ENCODE measurements at places on chromosomes 16 and 17.
A peak's percentile ranks its signal among the peaks of the same experiment; 100 is the strongest.

- H3K27ac ChIP-seq: no peak overlapping the region
- no peak for DNase-seq
- H3K36me3 ChIP-seq: no peaks in the 10 kb centered on the region
- H3K4me1 ChIP-seq: no peaks in the 10 kb centered on the region
- no peak overlapping the region for H3K4me3 ChIP-seq
- no peaks in the 10 kb centered on the region for H3K27me3 ChIP-seq
Measured at GRCh38 chr17:71803656-71804284, 317.1 kb upstream of the SOX9 start.

DNA sequence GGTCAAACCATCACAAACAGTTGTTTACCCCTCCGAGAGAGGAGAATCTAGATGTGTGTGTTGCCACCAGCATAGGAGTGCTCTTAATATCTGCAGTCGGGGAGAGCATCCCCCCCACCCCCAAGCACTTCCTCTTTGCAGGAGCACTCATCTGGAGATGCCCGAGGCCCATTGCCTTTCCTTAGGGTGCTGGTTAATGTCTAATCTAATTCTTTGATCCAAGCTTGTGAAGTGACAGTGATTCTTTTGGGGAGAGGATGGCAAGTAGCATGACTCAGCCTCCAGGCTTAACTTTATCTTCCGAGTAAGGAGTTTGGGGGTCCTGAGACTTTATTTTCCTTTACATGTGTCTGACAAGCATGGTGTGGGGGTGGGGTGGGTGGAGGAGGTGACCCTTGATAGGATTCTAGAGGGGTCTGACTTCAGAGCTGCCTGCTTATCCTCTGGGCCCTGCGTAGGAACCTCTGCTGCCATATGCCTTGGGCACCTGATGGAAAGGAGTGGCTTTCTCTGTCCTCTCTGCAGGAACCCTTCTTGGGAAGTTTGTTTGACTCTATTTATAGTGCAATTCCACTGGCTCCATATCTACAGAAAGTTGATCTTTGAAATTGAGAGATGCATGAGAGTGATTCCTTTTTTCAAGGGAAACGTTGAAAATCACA, 207.1 kb downstream of the SPECC1 start:
- H3K36me3 ChIP-seq: no peaks in the 10 kb centered on the region
- no peaks in the 10 kb centered on the region for H3K27me3 ChIP-seq
- no peak overlapping the region for H3K4me3 ChIP-seq
- H3K4me1 ChIP-seq: peaks cover 10% of the 10 kb centered on the region

DNA sequence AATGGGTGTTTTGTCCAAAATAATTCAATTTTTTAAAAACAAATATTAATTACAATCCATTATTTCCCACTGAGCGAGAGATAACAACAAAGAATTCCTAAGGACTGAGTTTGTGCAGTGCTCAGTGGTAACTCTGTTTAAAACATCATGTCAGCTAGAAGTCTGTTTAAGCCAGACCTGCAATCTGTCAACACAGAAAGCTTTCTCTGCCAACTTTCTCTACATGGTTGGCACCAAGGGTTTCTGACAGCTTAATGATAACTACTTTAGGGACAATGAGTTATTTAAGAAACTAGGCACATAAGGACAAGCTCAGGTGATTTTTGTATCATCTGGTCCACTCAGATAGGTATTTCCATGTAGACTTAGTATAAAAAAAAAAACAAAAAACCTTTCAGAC, 81.8 kb downstream of the WDR59 start:
- H3K27ac ChIP-seq: no peak overlapping the region
- H3K4me1 ChIP-seq: no peaks in the 10 kb centered on the region
- H3K27me3 ChIP-seq: no peaks in the 10 kb centered on the region
- H3K36me3 ChIP-seq: peaks cover 5% of the 10 kb centered on the region
- DNase-seq: no peak
- no peak overlapping the region for H3K4me3 ChIP-seq

- H3K27me3 ChIP-seq: no peaks in the 10 kb centered on the region
- no peaks in the 10 kb centered on the region for H3K36me3 ChIP-seq
- H3K4me3 ChIP-seq: no peak overlapping the region
Measured at GRCh38 chr17:17468217-17469010, 8.4 kb upstream of the MED9 start.

GRCh38 chr16:80265624-80266306, 275.0 kb upstream of the DYNLRB2 start:
- H3K27me3 ChIP-seq: no peaks in the 10 kb centered on the region
- peaks cover 47% of the 10 kb centered on the region for H3K4me1 ChIP-seq
- no peak overlapping the region for H3K4me3 ChIP-seq
- DNase-seq: peak; percentile 84

- no peaks in the 10 kb centered on the region for H3K4me1 ChIP-seq
- H3K36me3 ChIP-seq: no peaks in the 10 kb centered on the region
- no peaks in the 10 kb centered on the region for H3K27me3 ChIP-seq
- no peak for DNase-seq
Measured at GRCh38 chr16:81797443-81797842, 18.4 kb downstream of the PLCG2 start.

- H3K27ac ChIP-seq: no peak within 1 kb of the TSS
- no peak for DNase-seq
- no peaks in the 10 kb centered on the region for H3K27me3 ChIP-seq
- peak within 1 kb of the TSS; percentile 42 for H3K4me3 ChIP-seq
- H3K4me1 ChIP-seq: peaks cover 21% of the 10 kb centered on the region
Measured at GRCh38 chr17:42681976-42682721, at the start of gene CNTNAP1. CNTNAP1 (plus strand) TSS chr17:42682531; CDS start chr17:42682830, 299 bp downstream.

GRCh38 chr16:57588831-57589230, 39.6 kb upstream of the ADGRG1 start:
- H3K27ac ChIP-seq: no peak overlapping the region
- H3K4me3 ChIP-seq: no peak overlapping the region
- peaks cover 10% of the 10 kb centered on the region for H3K4me1 ChIP-seq

DNA sequence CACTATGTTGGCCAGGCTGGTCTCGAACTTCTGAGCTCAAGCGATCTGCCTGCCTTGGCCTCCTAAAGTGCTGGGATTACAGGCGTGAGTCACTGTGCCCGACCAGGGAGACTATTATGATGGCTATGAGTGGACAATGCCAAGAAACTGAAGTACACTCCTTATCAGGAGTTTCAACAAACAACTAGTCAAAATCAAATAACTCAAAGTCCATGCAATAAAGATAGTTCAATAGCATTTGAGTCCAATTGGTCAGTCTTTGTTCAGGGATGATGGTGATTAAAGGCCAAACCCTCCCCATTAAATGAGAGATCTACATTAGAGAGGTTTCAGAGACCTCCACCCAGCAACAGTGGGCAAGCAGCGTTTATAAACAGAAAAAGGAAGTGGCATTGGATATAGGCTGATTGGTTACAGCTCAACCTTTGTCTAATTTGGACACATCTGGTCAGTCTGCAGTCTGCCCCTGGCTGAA, 8.0 kb downstream of the CHST5 start:
- no peaks in the 10 kb centered on the region for H3K36me3 ChIP-seq
- no peaks in the 10 kb centered on the region for H3K27me3 ChIP-seq
- peaks cover 9% of the 10 kb centered on the region for H3K4me1 ChIP-seq
- peak; percentile 74 for DNase-seq
- peak overlapping the region; percentile 84 for H3K27ac ChIP-seq
- no peak overlapping the region for H3K4me3 ChIP-seq

DNA sequence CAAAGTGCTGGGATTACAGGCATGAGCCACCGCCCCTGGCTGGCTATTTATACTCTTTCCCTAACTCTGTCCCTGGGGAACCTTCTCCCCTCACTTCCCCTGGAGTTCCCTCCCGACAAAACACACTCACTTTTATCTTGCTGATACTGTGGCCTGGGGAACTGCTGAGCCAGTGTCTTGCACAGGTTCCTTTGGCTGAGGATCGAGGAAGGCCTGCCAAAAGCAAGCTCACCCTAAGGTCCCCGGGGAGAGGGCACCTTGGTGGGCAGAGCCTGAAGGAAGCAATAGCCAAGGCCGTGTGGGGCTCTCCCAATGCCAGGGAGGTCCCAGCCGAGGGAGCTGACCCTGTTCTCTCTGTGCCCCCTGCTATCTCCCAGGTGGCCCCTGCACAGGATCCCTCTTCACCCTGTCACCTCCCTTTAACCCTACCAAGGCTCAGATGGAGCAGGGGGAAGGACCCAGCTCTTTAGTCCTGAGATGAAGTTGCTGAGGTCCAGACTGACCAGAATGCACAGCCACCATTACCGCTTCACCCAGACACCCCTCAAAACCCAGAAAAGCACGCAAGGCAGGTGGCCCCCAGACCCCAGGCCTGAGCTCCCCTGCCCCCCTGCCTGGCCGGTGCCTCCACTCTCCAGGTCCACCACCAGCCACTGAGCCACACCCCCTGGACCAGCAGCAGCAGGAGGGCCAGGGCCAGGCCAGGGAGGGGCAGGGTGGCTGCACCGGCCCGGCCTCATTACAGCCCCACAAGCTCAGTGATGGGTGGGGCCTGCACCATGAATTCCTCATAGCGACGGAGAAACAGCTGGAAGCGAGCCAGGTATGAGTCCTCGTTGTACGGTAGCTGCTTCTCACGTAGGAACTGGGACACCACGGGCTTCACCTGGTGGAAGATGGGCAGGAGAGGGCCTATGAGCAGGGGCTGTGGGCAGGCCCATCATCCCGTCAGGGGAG, 5.1 kb upstream of the FDXR start:
- H3K4me3 ChIP-seq: no peak overlapping the region
- H3K27ac ChIP-seq: no peak overlapping the region
- H3K27me3 ChIP-seq: no peaks in the 10 kb centered on the region
- H3K4me1 ChIP-seq: peaks cover 4% of the 10 kb centered on the region
- no peak for DNase-seq

DNA sequence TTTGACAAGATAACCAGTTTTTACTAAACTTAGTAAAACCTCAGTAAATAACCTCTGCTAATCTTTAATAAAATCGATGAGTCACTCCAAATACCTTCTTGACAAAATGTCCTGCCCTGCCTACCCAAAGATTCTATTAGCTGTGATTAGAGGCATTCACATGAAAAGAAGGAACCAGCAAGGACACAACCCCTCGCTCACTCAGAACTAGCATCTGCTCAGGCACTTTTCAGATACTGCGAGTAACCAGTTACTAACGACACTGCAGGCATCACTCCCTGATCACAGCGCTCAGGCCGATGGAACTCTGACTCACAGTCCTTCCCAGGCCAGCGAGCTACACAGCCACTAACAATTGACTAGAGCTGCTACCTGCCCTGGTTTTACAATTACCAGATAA, 24.3 kb downstream of the PELP1 start:
- no peaks in the 10 kb centered on the region for H3K27me3 ChIP-seq
- DNase-seq: peak; percentile 26
- no peak overlapping the region for H3K27ac ChIP-seq
- H3K36me3 ChIP-seq: no peaks in the 10 kb centered on the region

- no peak for DNase-seq
- H3K36me3 ChIP-seq: no peaks in the 10 kb centered on the region
- no peaks in the 10 kb centered on the region for H3K4me1 ChIP-seq
- H3K27me3 ChIP-seq: no peaks in the 10 kb centered on the region
- no peak overlapping the region for H3K4me3 ChIP-seq
Measured at GRCh38 chr17:61002316-61002736, 324.7 kb downstream of the BCAS3 start.

Measured in Caco-2 (cell line).